ENCODE measurements at places on chromosomes 7 and 10.

DNA sequence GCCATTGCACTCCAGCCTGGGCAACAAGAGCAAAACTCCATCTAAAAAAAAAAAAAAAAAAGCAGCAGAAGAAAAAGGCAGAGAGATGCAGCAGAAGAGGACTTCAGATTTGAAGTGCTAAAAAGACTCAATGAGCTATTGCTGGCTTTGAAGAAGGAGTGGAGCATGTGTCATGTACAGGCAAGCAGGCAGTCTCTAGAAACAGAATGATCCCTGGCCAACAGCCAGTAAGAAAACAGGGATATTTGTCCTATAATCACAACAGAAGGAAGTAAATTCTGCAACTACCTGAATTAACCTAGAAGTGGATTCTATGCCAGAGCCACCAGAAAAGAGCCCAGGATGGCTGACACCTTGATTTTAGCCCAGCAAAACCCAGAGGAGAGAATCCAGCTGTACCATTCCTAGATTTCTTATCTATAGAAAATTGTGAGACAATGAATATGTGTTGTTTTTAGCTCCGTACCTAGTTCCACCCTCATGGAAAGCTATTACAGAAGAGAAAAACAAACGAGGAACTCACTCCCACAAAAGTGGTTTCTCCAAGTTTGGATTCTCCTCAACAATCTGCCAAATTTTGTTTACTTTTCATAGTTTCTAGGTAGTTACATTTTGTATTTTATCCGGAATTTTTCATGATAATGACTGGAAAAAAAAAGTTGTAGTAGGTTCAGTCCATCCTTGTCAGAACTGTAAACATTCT, 198.2 kb upstream of the GNAI1 start:
- DNase-seq, result no peak

- no peak for DNase-seq
Observed at GRCh38 chr7:135160858-135161653, 9.5 kb downstream of the CYREN start.

DNA sequence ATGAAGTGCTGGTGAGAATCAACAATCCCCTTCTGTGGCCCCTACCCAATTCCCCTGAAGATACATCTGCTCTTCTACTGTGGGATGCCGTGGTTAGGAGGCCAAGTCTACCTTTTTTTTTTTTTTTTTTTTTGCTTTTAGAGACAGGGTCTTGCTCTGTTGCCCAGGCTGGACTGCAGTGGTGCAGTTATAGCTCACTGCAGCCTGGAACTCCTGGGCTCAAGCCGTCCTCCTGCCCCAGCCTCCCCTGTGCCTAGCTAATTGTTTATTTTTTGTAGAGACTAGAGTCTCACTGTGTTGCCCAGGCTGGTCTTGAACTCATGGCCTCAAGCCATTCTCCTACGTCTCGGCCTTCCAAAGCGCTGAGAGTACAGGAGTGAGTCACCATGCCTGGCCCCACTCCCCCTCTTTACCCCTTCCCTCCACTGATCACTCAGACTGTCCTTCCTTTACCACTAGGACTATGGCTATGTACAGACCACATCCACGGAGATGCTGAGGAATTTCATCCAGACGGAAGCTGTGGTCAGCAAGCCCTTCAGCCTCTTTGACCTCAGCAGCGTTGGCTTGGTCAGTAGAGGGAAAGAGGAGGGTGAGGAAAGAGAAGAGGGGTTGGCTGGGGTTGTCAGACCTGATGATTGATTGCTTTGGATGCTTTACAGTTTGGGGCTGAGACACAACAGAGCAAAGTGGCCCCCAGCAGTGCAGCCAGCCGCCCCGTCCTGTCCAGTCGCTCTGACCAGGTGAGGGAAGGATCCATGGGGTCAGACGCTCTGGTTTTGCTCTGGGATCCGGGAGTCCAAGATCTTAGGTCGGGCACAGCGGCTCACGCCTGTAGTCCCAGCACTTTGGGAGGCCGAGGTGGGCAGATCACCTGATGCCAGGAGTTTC, 1.8 kb downstream of the AP4M1 start:
- no peak for DNase-seq

DNA sequence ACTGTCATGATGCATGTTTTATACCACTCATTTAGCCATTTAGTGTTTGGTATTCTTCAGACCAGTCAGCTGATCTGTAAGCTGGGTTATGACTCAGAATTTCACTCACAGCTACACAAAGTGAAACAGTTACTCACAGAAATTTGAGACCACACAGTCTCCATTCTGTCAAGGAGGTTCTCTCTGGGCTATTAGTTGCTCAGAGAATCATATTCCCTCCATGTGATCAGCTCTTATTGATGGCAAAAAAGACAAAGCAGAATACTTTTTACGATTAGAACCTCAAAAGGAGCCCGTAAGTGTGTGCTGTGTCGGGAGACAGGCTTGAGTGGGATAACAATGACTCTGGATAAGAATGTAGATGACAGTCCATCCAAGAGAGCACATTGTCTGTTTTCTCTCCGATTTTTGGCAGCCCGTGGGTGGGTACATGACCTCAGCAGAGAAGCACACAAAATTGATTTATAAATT, 277.6 kb upstream of the SORCS1 start:
- no peak for DNase-seq

DNA sequence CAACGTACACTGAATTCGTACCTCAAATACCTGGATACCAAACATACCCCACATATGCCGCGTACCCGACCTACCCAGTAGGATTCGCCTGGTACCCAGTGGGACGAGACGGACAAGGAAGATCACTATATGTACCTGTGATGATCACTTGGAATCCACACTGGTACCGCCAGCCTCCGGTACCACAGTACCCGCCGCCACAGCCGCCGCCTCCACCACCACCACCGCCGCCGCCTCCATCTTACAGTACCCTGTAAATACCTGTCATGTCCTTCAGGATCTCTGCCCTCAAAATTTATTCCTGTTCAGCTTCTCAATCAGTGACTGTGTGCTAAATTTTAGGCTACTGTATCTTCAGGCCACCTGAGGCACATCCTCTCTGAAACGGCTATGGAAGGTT, 9.5 kb upstream of the SGCE start:
- DNase-seq, result no peak

- no peak for DNase-seq
Observed at GRCh38 chr10:82378146-82378545, 503.2 kb downstream of the NRG3 start.

GRCh38 chr10:70461397-70462348, 16.9 kb upstream of the PALD1 start:
- no peak for DNase-seq

GRCh38 chr10:121734589-121735045, 136.4 kb upstream of the FGFR2 start:
- DNase-seq, result no peak

DNA sequence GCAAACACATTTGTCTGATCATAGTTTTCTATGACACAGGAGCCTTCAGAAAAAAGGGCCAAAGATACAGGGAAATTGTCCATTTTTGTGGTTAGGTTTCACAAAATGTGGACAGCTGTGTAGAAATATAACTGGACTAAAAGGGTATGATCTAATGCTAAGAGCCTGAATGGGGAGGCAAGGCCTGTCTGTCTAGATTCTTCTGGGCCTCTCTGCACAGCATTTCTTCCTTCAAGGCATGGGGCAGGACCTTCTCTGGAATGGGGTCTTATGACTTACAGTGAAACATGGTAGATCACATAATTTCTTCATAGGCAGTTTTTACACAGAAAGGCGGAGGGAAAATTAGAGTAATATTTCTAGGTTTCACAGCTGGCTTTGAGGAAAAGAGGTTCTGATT, 795.7 kb downstream of the GRID1 start:
- DNase-seq, result no peak

- DNase-seq, result no peak
Observed at GRCh38 chr7:118195837-118196474, 12.0 kb downstream of the LSM8 start.

- DNase-seq, result no peak
Observed at GRCh38 chr10:30529373-30529998, 95.5 kb downstream of the MAP3K8 start.

GRCh38 chr7:102318482-102318971, 31.9 kb downstream of the SH2B2 start:
- no peak for DNase-seq

GRCh38 chr10:103668351-103669242, 175.1 kb downstream of the NEURL1 start:
- no peak for DNase-seq

GRCh38 chr7:74606101-74606908, 51.2 kb upstream of the GTF2I start:
- DNase-seq, result no peak

DNA sequence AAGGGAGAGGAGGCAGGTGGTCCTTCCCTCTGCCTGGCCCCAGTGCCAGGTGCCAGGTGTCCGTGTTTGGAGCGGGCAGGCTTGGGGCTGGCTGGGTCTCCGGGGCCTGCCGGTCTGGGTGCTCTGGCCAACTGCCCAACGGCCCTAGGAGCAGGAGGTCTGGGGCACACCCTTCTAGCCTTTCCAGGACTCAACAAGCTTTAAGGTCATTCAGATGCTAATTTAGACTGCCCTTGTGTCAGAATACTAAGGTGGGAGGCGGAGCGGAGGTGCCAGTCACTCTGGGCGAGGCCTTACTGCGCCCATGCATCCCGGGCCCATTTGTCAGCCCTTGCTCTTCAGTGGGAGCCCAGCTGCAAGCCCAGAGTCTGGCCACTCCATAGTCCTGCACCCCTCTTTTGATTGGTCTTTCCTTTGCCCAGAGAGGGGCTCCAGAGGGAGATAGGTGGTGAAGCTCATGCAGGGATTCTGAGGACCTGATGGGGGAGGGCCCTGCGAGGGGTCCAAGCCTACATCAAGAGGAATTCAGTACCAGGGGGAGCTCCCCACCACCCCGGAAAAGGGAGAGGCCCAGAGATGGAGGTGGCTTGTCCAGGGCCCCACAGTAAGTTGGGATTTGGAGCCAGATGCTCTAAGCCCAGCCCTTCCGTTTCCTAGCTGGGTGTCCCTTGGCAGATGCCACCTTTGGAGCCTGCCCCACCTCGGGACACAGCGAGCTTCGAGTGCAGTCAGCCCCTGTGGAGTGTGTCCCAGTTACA, 1.3 kb downstream of the PGAM2 start:
- DNase-seq, result no peak

- DNase-seq, result no peak
Observed at GRCh38 chr10:73465978-73466726, 29.7 kb downstream of the PPP3CB start.

GRCh38 chr10:117681104-117681503, 138.6 kb downstream of the EMX2 start:
- DNase-seq, result no peak

DNA sequence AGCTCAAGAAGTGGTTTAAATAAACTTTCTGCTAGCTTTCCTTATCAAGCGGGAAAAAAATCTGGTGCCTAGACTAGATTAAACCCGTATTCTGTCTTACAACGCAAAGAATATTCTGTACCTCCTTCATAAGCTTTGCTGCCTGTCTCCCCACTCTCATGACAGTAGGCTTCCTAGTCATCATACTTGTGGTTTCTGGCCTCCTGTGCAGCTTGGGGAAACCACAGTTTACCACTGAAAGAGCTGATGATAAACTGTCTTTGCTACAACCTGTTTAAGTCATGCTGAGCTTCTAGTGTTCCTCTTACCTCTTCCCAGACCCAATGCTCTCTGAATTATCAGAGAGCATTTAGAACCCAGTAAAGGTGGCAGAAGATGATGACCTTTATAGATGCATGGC, 55.0 kb downstream of the PODXL start:
- DNase-seq, result no peak

DNA sequence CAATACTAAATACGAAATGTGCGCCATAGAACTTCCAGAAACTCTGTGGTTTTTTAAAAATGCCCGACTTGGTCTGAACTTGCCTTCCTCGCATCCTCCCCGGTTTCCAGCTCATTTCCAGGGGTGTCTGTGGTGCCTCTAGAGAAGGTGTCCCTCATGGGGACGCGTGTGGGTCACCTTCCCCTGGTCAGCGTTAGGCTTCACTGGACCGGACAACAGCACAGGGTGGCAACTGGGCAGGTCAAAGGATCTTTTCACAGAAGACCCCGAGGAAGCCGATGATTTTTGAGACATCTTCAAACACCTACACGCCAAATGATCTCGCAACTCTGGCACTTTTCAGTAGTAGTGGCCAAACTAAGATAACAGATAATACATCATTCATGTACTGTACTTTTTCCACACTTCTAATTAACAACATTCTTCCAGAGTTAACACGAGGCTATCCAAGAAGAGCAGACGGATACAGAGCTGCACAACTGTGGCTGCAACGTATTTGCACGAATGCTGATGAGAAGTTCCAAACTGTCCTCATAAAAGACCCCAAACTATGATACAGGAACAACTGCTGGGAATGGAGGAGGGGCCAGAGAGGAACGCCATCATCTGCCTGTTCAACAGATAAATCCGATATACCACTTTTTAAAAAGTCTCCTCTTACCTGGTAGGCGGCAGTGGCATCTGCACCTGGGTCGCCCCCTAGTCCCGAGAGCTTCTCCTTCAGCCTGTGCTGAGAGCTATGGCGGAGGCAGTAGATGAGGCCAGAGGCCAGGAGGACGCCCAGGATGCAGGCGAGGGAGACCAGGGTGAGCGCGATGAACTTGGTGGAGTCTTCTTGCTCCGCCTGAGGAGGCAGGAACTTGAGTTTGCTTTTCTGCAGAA, 345.5 kb downstream of the DNAJB6 start:
- DNase-seq, result no peak

DNA sequence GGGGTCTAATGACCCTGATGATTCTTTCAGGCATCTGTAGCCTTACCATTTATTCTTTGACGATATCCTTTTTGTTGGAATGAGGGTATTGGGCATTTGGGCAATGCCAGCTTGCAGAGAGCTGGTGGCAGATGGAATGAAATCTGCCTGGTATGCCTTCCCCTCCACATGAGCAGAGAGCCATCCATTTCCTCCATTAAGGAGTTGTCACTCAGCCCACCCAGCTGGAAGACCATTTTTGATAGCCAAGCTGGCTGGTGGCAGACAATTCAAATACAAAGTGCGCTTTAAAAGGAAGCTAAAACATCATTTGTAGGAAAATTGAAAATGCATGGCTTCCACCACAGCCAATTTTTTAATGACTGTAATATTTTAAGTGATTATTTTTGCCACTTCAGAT, 240.1 kb upstream of the SLC26A5 start:
- DNase-seq, result no peak

- no peak for DNase-seq
Observed at GRCh38 chr7:32070051-32070405, 179 bp downstream of the PDE1C start.
